ENCODE measurements at places on chromosomes 7 and 10. TPM values are rescaled to one million over a fixed set of nuclear protein-coding genes. Genes with fewer than 3 reads are reported as not detected.

GRCh38 chr10:97499561-97500296, 1.0 kb downstream of the UBTD1 start:
- H3K36me3 ChIP-seq, result no peaks in the 10 kb centered on the region
- no peak for DNase-seq
- H3K27ac ChIP-seq, result no peak overlapping the region
- peaks cover 9% of the 10 kb centered on the region for H3K27me3 ChIP-seq
- H3K4me3 ChIP-seq, result peak overlapping the region; percentile 83

Gene NPY
- total RNA-seq, result not detected

GRCh38 chr7:20362574-20363253, 32.0 kb downstream of the ITGB8 start:
- H3K27me3 ChIP-seq, result no peaks in the 10 kb centered on the region
- H3K36me3 ChIP-seq, result no peaks in the 10 kb centered on the region
- H3K4me1 ChIP-seq, result no peaks in the 10 kb centered on the region
- no peak overlapping the region for H3K27ac ChIP-seq
- H3K4me3 ChIP-seq, result no peak overlapping the region

Gene GPRIN2
- 10.1 TPM for total RNA-seq

- DNase-seq, result peak; percentile 61
- no peaks in the 10 kb centered on the region for H3K4me1 ChIP-seq
- no peaks in the 10 kb centered on the region for H3K36me3 ChIP-seq
- H3K27ac ChIP-seq, result no peak overlapping the region
Observed at GRCh38 chr7:74061840-74062539, 21.6 kb upstream of the LIMK1 start.

Gene SSC4D
- total RNA-seq, result 14.8 TPM

DNA sequence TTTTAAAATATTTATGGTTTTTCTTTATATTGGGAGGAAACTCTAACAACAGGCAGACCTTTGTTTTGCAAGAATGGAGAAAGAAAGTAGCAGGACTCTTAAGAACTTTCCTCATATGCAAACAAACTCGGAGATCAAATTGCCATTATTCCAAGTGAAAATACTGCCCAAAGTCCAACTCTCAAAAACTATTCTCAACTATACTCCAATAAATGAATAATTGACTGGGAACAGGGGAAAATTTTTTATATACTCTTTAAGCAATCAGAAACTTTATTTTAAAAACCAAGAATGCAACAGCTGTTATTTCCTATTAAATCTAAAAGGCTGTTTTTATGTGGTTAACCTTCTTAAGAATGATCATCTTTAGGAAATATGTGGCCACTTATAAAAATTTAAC, 101.9 kb downstream of the COL28A1 start:
- no peak overlapping the region for H3K4me3 ChIP-seq
- H3K4me1 ChIP-seq, result no peaks in the 10 kb centered on the region
- no peak for DNase-seq
- H3K27me3 ChIP-seq, result no peaks in the 10 kb centered on the region
- H3K36me3 ChIP-seq, result no peaks in the 10 kb centered on the region

GRCh38 chr7:135773464-135773863, 24.9 kb upstream of the FAM180A start:
- H3K27me3 ChIP-seq, result 0 out of 2 replicates have a peak, but pooled peaks cover 2% of the 10 kb centered on the region
- H3K4me3 ChIP-seq, result no peak overlapping the region
- no peaks in the 10 kb centered on the region for H3K36me3 ChIP-seq
- H3K27ac ChIP-seq, result no peak overlapping the region

Gene MLXIPL
- total RNA-seq, result 5.5 TPM

DNA sequence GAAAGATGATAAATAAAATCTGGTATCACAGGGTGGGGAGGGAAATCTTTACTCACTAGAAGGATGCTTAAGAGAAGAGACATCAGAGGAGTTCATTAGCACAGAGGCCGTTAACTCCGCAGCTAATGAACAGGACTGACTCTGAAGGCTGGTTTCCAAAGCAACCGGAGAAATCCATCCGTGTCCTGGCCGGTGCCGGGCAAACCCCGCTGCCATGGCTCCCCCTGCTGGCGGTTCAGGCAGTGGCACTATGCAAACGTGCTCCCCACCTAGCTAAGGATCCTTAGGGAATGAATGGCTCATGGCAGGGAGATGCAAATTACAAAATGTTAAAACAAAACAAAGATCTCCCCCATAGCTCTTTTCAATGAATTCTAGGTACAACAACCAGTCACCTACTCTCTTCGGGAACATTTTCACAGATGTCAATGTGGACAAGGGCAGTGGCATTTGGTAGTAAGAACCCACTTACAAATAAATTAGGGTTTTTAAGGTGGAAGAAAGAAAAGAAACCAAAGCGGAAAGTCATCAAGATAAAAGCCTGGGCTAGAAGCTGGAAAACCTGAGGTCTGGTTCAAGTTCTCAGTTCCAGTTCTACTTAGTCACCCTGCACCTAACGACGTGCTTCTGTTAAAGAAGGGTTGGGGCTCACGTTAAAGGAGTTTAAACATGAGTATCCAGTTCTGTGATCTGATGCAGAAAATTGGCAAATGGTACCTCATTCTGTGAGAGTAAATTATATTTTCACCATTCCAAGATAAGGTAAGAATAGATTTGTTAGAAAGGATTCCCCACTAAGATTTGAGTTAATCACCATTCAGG, 138.2 kb downstream of the SVIL start:
- peaks cover 16% of the 10 kb centered on the region for H3K36me3 ChIP-seq
- H3K27me3 ChIP-seq, result no peaks in the 10 kb centered on the region
- H3K27ac ChIP-seq, result no peak overlapping the region
- no peak overlapping the region for H3K4me3 ChIP-seq
- peak; percentile 91 for DNase-seq

GRCh38 chr7:140300243-140301136, 97.8 kb downstream of the SLC37A3 start:
- no peaks in the 10 kb centered on the region for H3K4me1 ChIP-seq
- H3K27me3 ChIP-seq, result no peaks in the 10 kb centered on the region
- H3K36me3 ChIP-seq, result no peaks in the 10 kb centered on the region
- H3K27ac ChIP-seq, result no peak overlapping the region

Gene LRMDA
- 2.1 TPM for total RNA-seq

GRCh38 chr10:52213321-52213752, 100.7 kb upstream of the DKK1 start:
- DNase-seq, result peak; percentile 49
- H3K36me3 ChIP-seq, result no peaks in the 10 kb centered on the region
- peak overlapping the region; percentile 5 for H3K4me3 ChIP-seq
- no peaks in the 10 kb centered on the region for H3K27me3 ChIP-seq
- peaks cover 2% of the 10 kb centered on the region for H3K4me1 ChIP-seq

Gene FAM131B
- 18.5 TPM for total RNA-seq

- peaks cover 5% of the 10 kb centered on the region for H3K4me1 ChIP-seq
- H3K27ac ChIP-seq, result no peak overlapping the region
- DNase-seq, result no peak
Observed at GRCh38 chr7:22320416-22320815, 36.5 kb downstream of the RAPGEF5 start.

DNA sequence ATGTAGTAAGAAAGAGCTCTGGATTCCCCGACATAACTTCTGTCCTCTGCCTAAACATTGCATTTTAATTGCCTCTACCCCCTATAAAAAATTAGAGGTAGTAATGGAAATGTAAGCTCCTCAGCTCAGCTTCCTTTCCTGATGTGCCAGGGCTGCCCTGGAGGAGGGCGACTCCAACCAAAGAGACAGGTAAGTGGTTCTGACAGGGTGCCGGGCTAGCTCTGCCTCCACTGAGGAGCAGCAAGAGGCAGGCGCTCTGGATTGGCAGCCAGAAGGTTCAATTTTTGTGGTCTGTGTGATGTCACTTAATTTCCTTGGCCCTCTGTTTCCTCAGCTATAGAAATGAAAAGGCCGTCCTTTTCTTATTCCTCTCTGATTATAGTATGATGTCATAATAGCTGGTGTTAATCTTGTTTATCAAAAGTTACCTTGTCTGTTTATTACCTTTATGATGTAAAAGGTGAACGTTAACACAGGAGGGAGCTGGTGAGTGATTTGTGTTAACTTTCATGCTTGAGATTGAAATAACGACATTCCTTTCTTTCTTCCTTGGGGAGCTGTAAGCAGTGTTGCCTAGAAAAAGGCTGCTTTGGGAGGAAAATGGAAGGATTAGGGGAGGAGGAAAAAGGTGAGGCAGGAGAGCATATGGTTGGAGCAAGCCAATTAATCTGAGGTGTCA, 51.8 kb downstream of the ANLN start:
- peak; percentile 52 for DNase-seq
- no peaks in the 10 kb centered on the region for H3K27me3 ChIP-seq
- H3K4me1 ChIP-seq, result no peaks in the 10 kb centered on the region

Gene AKR1E2
- 2.5 TPM for total RNA-seq

Gene PRF1
- not detected for total RNA-seq

Gene SEPTIN14
- total RNA-seq, result not detected

Gene SYNPO2L
- total RNA-seq, result not detected

Gene SEMA3C
- total RNA-seq, result 1.4 TPM

DNA sequence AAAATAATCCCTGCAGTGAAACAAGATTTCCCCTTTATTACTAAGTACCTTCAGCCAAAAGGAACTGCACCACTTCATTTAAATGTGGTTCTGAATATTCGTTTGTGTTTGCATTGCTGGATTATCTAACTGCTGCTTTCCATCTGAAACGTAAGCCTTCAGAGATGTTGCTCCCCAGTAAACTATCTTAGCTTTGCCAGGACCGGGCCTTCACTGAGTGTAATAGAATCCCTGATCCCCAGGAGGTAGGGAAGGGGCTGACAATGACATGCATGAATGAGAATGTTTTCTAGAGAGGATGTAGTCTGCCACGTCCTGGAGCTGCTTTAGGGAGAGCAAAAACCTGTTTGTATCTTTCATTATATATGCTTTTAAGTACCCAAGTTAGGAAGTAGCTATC, 19.5 kb upstream of the INSYN2A start:
- peak; percentile 42 for DNase-seq
- no peaks in the 10 kb centered on the region for H3K27me3 ChIP-seq
- peak overlapping the region; percentile 62 for H3K27ac ChIP-seq
- peaks cover 9% of the 10 kb centered on the region for H3K36me3 ChIP-seq
- peaks cover 9% of the 10 kb centered on the region for H3K4me1 ChIP-seq

Gene LAMB1
- 75.8 TPM for total RNA-seq

Gene MOGAT3
- total RNA-seq, result 0.15 TPM

DNA sequence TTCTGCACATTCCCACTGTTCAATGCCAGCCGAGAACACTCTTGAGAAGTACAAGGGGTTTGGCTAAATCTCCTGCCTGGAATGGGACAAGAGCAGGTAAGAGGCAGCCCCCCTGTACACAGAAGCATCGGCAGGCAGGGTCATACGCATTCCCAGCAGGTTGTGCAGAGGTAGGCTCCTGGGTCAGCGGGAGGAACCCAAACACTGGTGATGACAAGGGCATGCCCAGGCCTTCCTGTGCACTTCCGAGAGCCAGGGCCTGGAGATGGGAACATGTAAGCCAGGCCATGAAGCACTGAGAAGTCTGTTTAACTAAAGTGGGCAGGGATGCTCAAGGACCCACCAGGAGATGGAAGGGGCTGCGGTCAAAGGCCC, 130.3 kb upstream of the CHST15 start:
- H3K36me3 ChIP-seq, result peaks cover 4% of the 10 kb centered on the region
- 0 out of 2 replicates have a peak, but pooled peaks cover 2% of the 10 kb centered on the region for H3K4me1 ChIP-seq
- no peaks in the 10 kb centered on the region for H3K27me3 ChIP-seq
- H3K4me3 ChIP-seq, result no peak overlapping the region
- H3K27ac ChIP-seq, result no peak overlapping the region

DNA sequence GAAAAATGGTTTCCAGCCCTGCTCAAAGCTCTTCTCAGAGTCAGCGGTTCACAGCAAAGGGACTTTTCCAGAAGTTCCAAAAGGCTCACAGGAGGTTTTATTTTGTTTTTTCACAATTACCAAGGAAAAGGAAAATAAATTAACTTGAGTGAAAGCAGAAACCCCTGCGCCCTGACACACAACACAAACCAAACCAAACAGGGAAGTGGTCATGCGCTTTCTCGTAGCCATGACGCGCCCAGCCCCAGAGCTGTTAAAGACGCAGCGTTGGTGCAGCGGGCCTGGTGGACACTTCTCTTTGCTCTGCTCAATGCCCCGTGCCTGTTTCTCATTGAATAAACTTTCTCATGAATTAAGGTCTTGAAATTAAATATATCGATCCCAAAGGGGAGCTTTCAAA, 134.4 kb upstream of the LYZL2 start:
- H3K27me3 ChIP-seq, result no peaks in the 10 kb centered on the region
- DNase-seq, result no peak
- H3K4me1 ChIP-seq, result no peaks in the 10 kb centered on the region
- no peak overlapping the region for H3K27ac ChIP-seq

Gene DGKI
- total RNA-seq, result 0.77 TPM

GRCh38 chr7:143882020-143882603, 19.9 kb downstream of the TCAF1 start:
- DNase-seq, result peak; percentile 56
- no peak overlapping the region for H3K27ac ChIP-seq
- peak overlapping the region; percentile 72 for H3K4me3 ChIP-seq
- H3K4me1 ChIP-seq, result 0 out of 2 replicates have a peak, but pooled peaks cover 6% of the 10 kb centered on the region

DNA sequence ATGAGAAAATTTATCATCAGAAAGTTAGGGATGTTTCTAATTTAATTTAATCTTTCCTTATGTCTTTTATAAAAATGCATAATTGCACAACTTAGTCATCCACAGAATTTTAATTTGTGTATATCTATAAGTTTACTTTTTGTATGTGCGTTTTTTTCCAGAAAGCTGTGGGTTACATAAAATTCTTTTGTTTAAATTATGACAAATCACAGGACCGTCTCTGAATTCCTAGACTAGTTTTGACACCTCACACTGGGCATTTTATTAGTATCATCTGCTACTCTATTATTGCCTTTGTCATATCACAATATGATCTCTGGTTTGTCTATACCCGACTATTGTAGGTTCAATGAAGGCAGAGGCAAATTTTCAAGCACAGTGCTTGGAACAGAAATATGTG, 482.4 kb upstream of the SEMA3D start:
- no peak overlapping the region for H3K27ac ChIP-seq
- H3K36me3 ChIP-seq, result 0 out of 3 replicates have a peak, but pooled peaks cover 3% of the 10 kb centered on the region
- no peaks in the 10 kb centered on the region for H3K27me3 ChIP-seq
- no peak for DNase-seq
- H3K4me3 ChIP-seq, result no peak overlapping the region

- H3K27ac ChIP-seq, result no peak overlapping the region
- H3K36me3 ChIP-seq, result no peaks in the 10 kb centered on the region
- H3K27me3 ChIP-seq, result no peaks in the 10 kb centered on the region
- no peak for DNase-seq
- no peak overlapping the region for H3K4me3 ChIP-seq
Observed at GRCh38 chr10:11242443-11243387, 225.0 kb downstream of the CELF2 start.

Gene LBX1
- not detected for total RNA-seq

GRCh38 chr10:61503051-61503450, 49.9 kb upstream of the TMEM26 start:
- no peak for DNase-seq
- H3K36me3 ChIP-seq, result no peaks in the 10 kb centered on the region
- H3K4me3 ChIP-seq, result no peak overlapping the region
- no peak overlapping the region for H3K27ac ChIP-seq
- no peaks in the 10 kb centered on the region for H3K4me1 ChIP-seq

- peak overlapping the region; percentile 79 for H3K4me3 ChIP-seq
- no peak for DNase-seq
- no peaks in the 10 kb centered on the region for H3K36me3 ChIP-seq
- H3K27ac ChIP-seq, result no peak overlapping the region
- H3K4me1 ChIP-seq, result peaks cover 3% of the 10 kb centered on the region
- no peaks in the 10 kb centered on the region for H3K27me3 ChIP-seq
Observed at GRCh38 chr7:100538348-100538653, 702 bp upstream of the AGFG2 start.

Gene FAM180A
- total RNA-seq, result not detected

- no peak overlapping the region for H3K27ac ChIP-seq
- no peak overlapping the region for H3K4me3 ChIP-seq
- DNase-seq, result no peak
- H3K27me3 ChIP-seq, result no peaks in the 10 kb centered on the region
- H3K4me1 ChIP-seq, result no peaks in the 10 kb centered on the region
- H3K36me3 ChIP-seq, result no peaks in the 10 kb centered on the region
Observed at GRCh38 chr10:73287441-73287840, 35.0 kb upstream of the MRPS16 start.

Gene GIGYF1
- 101 TPM for total RNA-seq

Gene GNAT3
- not detected for total RNA-seq

Gene BTBD16
- total RNA-seq, result not detected
